ENCODE measurements at places on chromosomes 3 and 15.

GRCh38 chr3:19901918-19902317 is 32.1 kb downstream of the EFHB start:
- peak; percentile 35 for ATAC-seq

GRCh38 chr3:6062261-6063187 is 798.4 kb upstream of the GRM7 start:
- no peak for ATAC-seq

DNA sequence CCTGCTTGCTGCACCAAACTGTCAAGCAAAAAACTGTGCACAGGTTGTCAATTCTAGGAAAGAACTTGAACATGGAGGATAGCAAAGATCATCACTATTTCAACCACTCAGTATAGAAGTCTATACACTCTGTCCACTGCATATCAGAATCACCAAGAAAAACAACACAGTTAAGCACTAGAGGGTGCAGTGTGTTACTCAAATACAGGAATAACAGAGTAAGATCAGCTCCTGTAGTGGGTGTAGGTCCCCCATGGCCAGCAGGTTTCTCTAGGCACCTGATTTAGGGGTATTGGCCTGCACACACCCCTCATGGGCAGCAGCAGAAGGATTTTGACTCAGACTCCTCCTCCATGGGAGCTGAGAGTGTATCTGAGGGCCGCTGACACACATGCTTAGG is 464.1 kb downstream of the EPHA6 start:
- no peak for ATAC-seq

DNA sequence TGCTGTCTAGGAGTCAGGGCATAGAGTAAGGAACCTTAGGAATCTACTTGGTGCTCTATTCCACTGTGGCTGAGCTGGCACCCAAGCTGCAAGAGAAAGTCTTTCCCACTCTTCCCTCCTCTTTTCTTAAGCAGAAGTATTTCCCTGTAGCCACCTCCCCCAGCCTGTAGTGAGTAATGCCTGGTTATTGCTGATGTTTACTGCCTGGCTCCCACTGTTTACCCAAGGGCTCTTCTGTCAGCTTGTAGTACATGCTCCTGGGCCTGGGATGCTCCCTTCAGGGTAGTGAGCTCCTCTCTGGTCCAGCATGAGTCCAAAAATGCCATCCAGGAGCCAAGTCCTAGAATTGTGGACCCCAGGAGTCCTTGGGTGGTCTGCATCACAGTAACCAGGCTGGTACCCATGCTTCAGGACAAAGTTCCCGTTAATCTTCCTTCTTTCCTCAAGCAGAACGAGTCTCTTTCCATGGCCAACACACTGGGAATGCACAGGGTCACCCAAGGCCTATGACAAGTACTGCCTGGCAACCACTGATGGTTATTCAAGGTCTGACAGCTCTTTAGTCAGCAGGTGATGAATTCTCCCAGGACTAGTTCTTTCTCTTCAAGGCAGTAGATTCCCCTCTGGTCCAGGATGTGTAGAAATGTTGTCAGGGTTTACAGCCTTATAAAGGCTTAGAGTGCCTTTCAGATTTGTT is 17.6 kb downstream of the GALK2 start:
- ATAC-seq, result no peak

DNA sequence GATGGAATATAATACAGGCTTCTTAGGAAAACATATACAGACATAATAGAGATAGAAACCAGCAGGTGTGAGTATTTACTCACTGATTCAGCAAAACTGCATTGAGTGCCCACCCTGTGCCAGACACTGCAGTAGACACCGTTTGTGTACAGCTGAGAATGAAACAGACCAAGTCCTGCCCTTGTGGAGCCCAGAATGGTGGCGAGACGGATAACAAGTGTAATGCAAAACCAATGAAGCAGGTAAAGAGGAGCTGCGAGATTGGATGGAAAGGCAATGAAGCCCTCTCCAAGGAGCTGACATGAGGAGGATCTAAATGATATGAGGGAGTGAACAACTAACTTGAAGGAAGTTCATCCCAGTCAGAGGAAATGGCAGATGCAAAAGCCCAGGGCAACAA is 256.4 kb downstream of the MEX3B start:
- no peak for ATAC-seq

GRCh38 chr3:10557781-10558373 is 52.5 kb upstream of the ATP2B2 start:
- peak; percentile 45 for ATAC-seq

- ATAC-seq, result peak; percentile 21
Observed at GRCh38 chr15:31344823-31345605, 18.4 kb downstream of the KLF13 start.

GRCh38 chr3:55189359-55189801 is 261.5 kb upstream of the LRTM1 start:
- ATAC-seq, result peak; percentile 33

DNA sequence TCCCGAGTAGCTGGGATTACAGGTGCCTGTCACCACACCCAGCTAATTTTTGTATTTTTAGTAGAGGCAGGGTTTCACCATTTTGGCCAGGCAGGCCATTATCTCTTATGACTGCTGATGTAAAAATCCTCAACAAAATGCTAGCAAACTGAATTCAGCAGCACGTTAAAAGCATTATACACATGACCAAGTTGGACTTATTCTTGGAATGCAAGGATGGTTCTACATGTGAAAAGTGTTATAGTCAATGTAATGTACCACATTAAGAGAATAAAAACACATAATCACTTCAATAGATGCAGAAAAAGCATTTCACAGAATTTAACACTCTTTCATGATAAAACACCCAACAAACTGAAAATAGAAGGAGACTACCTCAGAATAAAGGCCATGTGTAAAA is 20.2 kb downstream of the RNF13 start:
- ATAC-seq, result no peak

DNA sequence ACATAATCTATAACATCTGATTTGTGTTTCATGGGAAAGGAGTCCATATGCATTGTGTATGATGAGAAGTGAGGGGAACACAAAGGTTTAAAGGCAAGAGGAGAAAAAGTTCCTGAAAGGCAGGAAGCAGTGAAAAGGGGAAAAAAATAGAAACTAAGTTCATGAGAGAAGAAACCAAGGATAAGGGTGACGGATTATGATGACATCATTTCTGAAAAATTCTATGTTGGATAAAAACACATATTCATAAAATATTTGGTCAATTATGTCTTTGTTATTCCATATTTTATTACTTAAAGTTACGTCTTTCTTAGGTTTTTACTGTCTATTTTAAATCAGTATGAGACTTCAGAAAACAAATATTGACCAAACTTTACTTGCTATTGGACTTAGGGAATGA is 48.6 kb upstream of the CP start:
- no peak for ATAC-seq

DNA sequence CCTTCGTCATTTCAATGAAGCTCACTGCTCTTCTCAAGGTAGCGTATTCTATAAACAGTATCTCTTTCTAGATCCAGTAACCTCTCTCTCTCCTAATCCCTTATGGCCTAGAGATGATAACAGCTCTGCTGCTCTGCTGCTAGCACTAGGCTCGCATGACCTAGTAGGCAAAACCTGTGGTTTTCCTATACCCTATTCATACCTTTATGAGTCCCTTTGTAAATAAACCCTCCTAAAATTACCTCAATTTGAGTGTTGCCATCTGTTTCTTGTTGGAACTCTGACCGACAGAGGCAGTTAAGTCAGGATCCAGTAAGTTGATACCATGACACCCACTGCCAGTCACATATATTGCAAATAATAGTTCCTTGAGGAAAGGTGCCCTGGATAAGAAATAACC is 7.3 kb downstream of the CCDC14 start:
- ATAC-seq, result no peak

GRCh38 chr3:172853005-172853404 is 102.5 kb downstream of the ECT2 start:
- no peak for ATAC-seq

- ATAC-seq, result no peak
Observed at GRCh38 chr15:60124460-60125070, 120.5 kb downstream of the FOXB1 start.

- ATAC-seq, result no peak
Observed at GRCh38 chr3:181040030-181040429, 50.5 kb upstream of the DNAJC19 start.

- peak; percentile 82 for ATAC-seq
Observed at GRCh38 chr15:90660195-90660998, 56.7 kb upstream of the BLM start.
